ENCODE measurements at places on chromosomes 7 and 10.

GRCh38 chr10:54081950-54082349 lies 719.1 kb downstream of the PCDH15 start:
- no peak for DNase-seq

DNA sequence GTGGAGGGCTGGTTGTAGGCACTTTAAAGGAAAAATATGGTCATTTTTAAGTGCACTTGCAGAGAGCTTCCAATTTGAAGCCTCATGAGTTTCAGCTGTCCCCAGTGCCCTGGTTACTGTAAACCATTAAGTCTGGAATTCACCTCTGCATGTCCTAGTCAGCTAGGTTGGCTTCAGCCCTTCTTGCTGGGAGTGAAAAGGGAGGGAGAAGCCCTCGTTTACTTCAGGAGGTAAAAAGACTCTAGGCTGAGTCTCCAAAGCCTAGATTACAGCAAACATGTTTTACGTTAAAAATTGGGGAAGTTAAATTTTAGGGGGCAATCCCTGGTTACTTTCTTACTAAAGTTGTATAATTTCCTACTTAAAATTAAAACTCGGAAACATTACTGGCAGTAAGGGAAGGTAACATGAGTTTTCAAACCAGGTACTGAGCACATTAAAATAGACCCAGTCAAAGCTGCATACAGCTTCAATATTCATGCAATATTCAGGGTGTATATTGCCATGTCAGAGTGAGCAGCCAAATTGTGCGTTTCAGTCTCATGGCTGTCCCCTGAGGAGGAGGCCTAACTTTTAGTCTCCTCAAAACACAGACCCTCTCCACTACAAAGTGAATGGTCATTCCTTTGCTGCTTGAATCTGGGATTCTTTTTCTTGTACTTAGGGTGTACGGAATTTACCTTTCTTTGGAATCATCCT lies 156.7 kb downstream of the PRKG1 start:
- DNase-seq = no peak

DNA sequence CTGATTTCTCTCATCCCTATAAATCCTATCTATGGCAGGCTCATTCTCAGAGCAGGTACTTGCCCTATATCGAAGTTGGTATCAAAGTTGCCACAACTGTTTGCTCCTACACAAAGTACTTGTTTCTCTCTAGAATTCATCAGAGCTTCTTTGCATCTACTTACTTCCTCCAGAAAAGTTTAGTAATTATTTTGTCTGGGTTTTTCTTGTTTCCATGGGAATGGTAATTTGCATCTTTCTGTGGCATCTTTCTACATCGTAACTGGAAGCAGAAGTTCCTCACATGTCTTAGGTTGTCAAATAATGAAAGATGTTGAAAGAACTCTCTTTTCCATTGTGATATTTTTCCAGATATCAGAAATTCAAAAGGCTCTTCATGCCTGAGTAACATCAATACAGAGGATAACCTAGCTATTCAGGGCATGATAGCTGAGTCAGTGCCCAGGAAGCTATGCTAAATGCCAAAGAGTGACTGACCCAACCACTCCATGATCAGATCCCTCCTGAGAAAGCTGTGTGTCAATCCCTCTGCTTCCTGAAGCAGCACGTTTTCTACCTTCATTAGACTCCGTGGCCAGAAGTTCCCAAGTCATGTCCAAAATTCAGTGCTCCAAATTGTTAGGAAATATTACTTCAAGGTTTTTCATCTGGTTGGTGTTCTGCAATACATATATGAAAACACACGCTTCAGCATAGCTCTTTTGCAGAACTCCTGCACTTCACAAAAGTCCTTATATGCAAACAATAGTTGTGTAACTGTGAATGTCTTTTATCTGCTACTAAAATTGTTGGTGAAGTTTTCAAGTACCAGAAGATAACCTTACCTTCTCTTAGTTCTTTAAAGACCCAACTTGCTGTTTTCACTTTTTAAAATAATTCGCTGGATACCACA lies 216.5 kb downstream of the VTI1A start:
- no peak for DNase-seq

DNA sequence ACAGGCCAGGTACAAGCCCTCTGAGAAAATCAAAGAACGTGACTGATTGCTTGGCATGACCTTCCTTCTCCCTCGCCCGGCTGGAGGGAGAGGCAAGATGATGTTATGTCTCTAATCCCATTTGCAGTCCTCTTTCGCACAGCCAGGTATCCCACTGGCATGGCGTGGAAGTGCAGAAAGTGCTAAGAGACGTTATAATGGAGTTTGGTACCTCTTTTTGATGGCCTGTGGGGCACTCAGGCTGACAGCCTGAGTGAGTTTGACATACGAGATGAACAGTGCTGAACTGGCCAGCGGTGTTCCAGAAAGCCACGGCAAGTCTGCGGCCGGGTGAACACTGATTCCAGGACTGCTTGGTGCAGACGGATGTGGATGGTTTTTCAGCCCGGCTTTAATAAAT lies 241.6 kb downstream of the RAB11FIP2 start:
- no peak for DNase-seq

DNA sequence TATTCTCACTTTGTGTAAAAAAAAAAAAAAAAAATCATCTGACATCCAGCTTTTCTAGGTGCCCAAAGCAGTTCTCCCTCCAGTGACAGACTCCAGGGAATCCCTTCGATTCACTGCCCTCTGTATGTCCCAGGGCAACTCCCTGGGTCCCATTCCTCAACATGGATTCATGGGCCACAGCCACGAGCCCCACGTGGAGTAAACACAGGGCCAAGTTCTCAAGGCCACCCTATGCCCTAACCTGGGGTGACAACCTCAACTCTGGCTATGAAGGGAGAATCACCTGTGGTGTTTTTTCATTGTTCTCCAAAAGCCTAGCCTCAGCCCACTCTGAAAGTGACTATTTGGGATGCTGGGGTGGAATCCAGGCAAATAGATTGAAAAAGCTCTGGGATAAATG lies 3.4 kb downstream of the BNIP3 start:
- no peak for DNase-seq

GRCh38 chr7:25503306-25503705 lies 275.0 kb upstream of the NPVF start:
- no peak for DNase-seq

- DNase-seq = no peak
Observed at GRCh38 chr10:76086170-76086760, 654.8 kb downstream of the LRMDA start.

DNA sequence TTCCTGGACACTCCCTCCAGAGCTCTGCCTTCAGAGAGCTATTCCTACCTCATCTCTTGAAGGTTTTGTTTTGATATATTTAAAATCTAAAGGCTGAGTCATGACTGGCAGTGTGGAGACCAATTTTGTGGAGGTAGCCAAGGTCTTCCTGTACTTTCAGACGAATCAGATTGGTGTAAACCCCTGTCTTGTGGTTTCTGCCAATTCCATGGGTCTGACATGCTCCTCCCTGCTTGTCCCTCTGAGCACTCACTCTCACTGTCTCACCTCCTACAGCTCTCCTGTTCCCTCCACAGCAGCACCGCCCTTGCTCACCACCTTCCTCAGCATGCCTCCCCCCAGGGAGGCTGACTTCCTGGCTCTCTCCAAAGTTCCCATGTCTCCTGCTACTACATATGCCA lies 179.8 kb downstream of the NPSR1 start:
- no peak for DNase-seq

DNA sequence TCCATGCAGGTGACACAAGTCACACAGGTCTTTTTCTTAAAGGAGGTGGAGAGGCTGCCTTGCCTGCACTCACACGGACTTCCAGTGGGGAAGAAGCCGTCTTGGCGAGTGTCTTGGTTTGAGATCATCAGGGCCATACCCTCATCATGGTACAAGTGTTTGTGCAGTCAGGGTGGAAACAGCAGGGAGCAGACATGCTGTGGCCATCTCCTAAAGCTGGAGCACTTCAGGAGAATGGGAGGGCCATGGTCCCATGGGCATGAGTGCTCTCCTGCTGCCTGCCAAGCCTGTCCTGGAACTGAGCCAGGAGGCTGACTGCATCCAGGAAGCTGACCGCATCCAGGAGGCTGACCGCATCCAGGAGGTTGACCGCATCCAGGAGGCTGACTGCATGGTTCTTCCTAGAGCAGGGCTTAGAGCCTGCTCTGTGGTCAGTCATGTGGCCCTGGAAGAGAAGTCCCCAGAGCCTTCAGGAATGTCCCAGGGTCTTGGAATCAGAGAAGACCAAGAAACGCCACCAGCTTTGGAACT lies 98.4 kb downstream of the ADARB2 start:
- no peak for DNase-seq

DNA sequence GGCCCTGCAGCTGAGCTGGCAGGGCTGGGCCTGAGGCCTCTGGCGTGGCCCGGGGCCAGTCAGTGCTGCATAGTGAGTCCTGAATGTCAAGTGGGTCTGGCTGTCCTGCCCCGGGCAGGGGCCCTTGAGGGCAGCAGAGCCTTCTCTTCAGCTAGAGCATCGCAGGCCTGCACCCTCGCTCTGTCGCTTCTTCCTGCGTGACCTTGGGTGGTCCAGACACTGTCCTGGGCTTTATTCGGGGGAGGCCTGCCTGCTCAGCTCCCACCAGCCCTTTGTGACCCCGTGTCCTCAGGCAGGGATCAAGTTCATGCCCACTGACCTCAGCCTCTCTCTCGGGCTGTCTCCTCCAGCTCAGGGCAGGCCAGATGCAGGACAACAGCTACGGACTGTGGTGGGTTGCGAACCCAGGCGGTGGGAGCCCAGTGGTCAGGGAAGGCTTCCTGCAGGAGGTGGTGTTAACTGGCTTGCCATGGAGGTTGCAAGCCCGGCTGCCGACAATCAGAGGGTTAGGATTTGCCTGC lies 3.4 kb downstream of the TTYH3 start:
- DNase-seq = no peak

DNA sequence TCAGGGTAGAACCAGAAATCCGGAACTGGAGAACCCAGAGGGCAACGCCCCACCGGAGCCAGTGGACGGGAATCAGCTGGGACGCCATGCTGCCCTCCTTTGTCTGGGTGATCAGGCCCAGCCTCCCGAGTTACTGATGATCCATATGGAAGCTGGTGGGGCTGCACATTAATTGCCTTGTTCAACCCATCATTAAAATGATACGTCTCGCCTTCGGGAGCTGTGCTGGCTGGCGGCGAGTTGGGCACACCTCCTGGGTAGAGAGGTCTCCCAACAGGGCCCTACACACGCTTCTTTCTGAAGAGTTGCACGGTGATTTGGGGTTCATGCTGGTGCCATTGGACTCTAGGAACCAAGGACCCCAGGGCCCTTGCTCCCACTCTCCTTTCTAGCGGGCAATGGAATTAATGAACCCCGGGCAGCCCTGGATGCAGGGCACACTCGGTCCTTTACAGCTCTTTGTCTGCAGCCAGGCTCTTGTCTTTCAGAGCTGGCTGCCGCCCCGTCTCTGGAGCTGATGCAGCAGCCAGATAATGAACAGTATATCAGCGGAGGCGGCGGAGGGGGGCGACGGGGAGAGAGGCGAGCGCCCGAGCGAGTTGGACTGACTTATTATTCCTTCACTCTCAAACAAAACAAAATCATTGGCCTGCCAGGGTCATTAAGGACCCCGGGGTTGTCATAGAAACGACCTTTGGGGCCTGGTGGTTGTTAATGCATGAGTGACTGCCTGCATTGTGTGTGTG lies 412.2 kb upstream of the ZMIZ1 start:
- DNase-seq = no peak

- DNase-seq = no peak
Observed at GRCh38 chr7:127504715-127505114, 80.7 kb downstream of the GCC1 start.

DNA sequence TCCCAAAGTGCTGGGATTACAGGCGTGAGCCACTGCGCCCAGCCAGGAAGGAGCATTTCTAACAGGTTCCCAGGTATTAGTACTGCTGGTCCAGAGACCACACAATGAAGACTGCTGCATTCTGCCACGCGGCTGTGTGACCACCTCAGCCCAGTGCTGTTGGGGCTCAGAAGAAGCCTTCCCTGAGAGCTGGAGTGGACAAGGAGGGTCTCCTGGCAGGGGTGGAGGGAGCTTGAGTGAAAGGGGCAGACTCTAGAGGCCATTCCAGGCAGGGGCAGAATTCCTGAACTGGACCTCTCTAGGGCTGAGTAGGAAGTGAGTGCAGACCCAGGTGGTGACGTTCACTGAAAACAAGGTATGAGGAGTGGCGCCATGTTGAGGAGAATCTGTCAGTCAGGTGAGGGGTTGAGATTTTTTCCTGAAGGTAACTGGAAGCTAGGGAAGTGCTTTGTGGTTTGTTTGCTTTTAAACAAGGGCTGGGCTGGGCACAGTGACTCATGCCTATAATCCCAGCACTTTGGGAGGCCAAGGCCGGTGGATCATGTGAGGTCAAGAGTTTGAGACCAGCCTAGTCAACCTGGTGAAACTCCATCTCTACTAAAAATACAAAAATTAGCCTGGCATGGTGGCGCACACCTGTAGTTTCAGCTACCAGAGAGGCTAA lies 67.6 kb downstream of the TACC2 start:
- DNase-seq = no peak

DNA sequence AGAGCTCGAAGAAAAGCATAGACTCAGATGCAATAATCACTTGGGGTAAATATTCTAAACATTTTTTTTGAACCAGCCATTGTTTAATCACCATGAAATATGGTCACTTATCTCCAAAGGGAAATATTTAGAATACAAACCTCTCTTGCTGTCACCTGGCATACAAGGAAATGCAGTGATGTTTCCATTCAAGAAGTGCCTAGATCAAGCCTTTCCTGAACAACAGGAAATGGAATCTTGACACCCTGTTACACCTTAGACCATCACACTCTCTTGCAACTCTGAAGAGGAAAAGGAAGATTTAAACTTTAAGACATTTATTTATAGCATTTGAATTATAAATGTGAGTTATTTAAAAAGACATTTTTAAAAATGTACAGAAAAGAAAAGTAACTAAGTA lies 263.0 kb upstream of the BMPER start:
- DNase-seq = no peak

DNA sequence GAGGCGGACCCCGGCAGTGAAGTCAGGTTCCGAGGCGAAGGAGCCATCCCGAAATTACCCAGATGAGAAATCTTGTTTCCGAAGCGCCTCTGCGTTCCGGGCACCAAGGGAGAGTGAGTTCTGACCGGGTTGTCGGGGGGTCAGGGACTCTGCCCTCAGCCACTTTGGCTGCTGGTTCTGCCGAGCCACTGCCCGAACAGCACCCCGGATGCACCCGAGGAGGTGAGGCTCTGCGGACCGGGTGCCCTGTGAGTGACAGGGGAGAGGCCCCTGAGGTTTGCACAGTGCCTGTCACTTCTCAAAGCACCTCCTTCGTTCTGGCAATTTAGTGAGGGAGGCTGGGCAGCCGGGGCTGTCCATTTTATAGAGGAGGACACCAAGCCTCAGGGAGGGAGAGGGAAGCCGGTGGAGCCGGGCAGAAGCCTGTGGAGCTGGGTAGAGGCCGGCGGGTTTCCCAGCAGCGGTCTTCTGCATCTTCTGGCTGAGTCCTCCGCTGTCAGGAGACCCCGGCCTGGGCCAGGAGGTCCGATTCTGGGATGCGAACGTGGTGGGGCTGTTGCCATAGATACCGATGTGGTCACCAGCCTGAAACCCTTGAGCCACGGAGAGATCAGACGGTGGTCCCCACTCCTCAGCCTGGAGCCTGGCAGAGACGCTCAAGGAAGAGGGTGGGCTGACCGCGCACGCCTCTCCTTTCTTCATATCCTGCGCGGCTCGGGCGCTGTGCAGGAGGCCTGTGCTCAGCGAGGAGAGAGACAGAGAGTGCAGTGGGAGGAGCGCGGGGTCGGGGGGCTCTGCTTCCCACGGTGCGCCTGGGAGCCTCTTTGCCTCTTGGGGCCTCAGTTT lies 18.9 kb upstream of the SHH start:
- DNase-seq = no peak

Data from CD4-positive, CD25-positive, alpha-beta regulatory T cell (primary cell).